ENCODE measurements at places on chromosomes 5 and 9.

- DNase-seq = no peak
Measured at GRCh38 chr5:107483231-107484024, 187.3 kb downstream of the EFNA5 start.

DNA sequence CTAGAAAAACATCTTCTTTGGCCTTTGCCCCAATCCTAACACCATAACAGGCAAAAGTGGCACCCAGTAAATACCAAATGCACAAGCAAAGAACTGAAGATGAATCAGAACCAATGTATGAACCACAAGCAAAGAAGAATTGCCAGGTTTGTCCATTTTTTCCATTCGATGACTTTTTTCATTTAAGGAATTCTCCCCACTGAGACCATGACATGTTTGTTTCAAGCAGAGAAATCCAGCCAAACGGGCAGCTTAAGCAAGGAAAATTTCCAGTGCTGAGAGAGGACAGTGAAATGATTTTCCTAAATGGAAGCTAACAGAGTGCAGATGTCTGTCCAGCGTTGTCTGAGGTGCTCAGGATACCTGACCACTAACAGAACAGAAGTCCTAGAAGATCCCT, 203.7 kb downstream of the ADAMTS12 start:
- no peak for DNase-seq

DNA sequence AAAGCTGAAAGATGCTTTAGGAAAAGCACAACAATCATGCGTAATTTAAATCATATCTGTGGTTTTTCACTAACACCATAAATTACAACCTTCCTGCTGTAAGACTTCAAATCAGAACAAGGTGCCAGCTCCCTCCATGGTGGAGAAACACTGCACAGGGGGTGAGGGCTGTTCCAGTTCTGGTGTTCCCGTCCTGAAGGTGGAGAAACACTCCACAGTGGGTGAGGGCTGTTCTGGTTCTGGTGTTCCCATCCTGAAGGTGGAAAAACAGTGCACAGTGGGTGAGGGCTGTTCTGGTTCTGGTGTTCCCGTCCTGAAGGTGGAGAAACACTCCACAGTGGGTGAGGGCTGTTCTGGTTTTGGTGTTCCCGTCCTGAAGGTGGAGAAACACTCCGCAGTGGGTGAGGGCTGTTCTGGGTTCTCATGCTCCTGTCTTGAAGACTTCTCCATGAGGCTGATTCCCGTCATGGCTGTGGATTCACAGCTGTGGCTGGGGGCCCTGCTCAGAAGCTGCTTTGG, 12.9 kb downstream of the PLEKHG4B start:
- DNase-seq = no peak

GRCh38 chr5:151755383-151755782, 3.0 kb downstream of the ATOX1 start:
- no peak for DNase-seq

DNA sequence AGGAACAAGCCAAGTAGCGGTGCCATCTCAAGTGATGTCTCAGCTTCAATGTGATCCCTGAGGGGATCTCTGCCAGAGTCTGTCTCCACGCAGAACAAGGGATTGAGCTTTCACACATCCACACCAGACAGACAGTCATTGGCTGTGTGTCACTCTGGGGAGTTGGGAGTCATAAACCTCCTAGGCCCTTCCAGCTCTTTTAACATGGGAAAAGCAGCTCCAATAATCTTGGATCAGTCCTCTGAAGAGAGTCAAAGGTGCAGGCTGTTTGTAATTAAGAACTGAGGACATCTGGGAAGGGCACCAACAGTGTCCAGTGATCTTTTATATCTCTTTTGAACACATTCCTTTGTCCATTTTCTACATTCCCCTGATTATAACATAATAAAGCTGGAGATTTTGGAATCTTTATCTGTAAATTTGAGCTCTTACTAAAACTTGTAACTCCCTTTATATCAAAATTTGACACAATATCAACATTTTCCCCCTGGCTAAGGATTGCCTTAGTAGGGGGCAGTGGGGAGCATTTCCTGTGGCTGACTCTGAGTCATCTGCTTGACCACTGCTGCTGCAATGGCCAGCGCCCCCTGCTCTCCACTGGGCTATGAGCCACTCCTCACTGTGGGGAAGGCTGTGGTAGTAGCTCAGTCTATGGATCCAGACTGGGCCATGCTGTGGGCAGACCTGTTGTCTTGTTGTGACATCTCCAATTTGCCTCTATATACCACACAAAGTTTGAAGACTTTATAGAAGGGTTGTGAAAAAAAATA, 284.4 kb downstream of the OSTF1 start:
- DNase-seq = no peak

DNA sequence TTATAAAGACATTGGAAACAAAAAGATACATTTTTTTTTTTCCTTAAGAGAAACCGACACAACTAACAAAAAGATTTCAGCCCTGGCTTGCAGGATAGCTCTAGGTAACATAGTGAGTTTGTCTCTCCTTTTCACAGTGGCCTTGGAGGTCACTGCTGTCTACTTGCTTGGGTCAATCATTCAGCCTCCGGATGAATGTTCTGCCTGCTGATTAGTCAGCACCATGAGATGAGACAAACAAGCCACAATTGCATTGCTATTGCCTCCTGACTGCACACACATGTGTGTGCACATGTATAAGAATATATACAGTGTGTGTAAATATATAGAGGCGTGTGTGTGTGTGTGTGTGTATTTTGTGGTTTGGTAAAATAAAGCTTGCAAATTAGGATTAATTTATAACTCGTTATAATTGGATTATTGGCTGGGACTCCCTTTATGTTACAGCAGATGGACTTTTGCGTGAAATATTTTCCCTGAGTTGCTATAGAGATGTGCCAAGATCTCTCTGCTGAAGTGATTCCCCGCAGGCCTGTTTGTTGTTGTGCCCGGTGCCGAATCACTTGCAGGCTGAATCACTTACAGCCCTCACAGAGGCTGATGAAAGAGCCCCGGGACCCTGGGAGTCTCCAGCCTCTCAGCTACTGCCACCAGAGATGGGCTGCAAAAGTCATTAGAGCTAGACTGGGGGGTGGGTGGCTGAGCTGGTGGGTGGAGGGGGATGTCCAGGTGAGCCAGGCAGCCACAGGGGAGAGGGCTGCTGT, 161.2 kb downstream of the FGF18 start:
- DNase-seq = no peak

DNA sequence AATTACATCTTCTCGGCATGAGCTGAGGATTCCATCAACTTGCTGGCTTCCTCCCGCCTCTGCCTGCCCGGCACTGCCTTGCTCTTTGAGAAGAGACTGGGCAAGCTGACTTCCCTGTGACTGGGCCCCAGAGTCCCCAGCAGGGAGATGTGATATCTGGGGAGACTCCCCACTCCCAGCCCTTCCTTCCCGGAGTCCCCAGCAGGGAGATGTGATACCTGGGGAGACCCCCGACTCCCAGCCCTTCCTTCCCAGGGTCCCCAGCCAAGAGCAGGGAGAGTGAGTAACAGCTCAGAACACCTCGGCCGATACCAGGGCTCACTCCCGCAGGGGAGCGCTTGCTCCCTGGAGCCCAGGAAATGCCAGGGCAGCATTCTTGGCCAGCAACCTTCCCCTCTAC, 90.1 kb upstream of the NEURL1B start:
- no peak for DNase-seq

GRCh38 chr5:125232779-125233230, 486.4 kb upstream of the ZNF608 start:
- DNase-seq = peak; percentile 4

DNA sequence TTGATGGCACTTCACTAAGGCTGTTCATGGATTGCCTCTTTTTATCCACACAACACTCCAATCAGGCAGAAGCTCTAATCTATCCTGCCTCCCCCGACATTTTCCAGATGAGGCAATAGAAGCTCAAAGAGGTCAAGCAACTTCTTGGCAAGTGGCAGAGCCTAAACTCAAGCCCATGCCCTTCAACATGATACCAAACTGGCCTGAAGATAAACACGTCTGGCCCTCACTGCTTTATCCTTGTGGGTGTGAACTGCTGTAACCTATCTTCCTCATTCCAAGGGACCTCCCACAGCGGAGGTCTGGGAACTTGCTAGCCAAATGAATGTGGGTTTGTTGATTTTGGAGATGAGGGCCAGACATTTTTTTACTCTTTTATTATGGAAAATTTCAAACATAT, 9.5 kb downstream of the SLC35A4 start:
- peak; percentile 36 for DNase-seq

GRCh38 chr9:19998153-19998552, 209.3 kb upstream of the SLC24A2 start:
- DNase-seq = no peak

DNA sequence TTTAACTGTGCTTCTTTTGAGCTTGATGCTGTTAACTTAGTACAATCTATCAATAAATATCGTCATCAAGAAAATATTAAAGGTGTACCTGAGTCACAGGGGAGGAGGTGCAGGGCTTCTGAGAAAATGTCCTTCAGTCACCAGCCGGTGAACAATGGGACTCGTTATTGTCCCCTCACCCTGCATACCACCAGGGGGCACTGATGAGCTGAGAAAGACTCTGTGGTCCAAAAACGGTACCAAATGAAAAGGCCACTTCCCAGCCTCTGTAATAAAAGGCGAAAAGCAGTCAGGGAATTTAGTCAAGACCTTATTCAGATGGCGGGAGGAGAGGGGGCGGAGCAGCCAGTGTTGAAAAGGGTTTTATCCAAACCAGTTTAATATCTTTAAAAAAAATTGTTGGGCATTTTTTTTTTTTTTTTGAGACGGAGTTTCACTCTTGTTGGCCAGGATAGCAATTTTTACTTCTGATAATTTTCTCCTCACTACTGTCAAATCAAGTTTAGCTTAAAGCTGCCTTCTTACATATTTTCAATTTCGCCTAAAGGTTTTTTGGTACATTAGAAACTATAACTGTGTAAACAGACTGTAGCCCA, 271.9 kb upstream of the ADAMTS16 start:
- peak; percentile 10 for DNase-seq

GRCh38 chr9:33473643-33474352, at the start of gene NOL6:
TSS of gene NOL6 (minus strand) at chr9:33473924. CDS start at chr9:33473842, 82 bp downstream.
- peak; percentile 99 for DNase-seq

GRCh38 chr5:36152324-36153297, 700 bp downstream of the SKP2 start:
- DNase-seq = peak; percentile 5

DNA sequence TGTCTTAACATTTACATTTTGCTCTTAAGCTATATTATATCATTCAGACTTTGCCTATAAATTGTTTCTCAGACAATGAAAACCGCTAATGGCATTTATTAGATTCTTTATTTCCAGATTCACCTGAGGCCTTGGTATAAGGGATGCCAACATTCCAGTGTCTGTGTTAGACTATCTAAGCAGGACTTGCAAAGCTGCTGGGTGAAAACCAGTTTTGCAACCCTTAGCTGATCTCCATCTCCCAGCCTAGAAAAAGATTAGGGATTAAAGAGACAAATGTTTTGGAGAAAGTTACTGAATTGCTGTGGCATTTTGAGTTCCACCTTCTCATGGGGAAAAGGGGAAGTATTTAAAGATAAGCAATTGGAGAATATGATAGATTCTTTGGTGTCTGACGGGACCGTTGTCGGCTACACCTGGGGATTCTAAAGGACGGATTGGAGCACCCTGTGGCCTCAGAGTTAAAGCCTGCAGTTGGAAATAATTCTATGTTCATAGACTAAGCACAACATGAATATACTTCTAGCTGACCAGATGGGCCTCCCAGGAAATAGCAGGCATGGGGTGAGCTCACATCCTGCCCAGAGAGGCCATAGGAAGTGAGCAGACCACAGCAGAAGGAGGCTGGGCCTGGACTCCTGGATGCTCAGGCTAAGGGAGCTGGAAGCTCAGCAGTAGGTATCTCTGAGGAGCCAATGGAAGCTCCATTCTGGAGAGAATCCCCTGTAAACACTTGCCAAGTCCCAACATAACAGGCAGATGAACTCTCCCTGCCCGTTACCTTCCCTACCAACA, 21.8 kb downstream of the ENTREP1 start:
- DNase-seq = no peak

- DNase-seq = no peak
Measured at GRCh38 chr9:91212596-91213243, 149.0 kb downstream of the AUH start.

DNA sequence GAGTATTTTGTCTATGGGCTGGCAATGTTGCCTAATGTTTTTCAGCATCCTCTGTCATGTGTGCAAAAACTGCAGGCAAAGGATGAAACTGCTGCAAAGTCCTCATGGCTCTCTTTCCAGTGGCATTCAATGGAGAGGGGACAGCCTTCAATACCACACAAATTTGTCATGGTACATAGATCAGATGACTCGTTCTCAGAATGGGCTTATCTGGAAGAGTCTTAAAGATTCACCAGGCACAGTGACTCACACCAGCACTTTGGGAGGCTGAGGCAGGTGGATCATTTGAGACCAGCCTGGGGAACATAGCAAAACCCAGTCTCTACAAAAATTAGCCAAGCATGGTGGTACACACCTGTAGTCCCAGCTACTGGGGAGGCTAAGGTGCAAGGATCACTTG, 5.3 kb downstream of the CDKN2AIPNL start:
- no peak for DNase-seq

DNA sequence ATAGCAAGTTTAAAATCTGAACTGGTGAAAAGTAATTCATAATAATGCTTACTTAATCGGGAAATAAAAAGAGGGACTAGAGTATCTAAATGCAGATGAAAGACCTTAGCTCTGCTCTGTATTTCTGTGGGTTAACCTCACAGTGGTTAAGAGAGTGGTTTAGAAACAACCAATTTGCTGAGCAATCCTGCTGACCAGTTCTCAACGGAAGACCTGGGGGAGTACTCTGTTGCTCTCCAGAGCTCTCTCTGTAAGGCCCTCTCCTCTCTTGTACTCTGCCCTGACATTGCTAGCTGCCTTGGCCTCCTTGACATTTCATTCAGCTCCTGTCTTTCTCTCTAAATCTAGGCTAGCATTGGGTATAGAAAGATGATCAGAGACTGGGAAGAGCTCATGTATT, 1186.6 kb upstream of the SEMA6A start:
- DNase-seq = no peak

GRCh38 chr5:11292648-11293356, 531.8 kb upstream of the DAP start:
- DNase-seq = no peak

GRCh38 chr5:1380011-1380817, 35.3 kb upstream of the CLPTM1L start:
- DNase-seq = peak; percentile 13

DNA sequence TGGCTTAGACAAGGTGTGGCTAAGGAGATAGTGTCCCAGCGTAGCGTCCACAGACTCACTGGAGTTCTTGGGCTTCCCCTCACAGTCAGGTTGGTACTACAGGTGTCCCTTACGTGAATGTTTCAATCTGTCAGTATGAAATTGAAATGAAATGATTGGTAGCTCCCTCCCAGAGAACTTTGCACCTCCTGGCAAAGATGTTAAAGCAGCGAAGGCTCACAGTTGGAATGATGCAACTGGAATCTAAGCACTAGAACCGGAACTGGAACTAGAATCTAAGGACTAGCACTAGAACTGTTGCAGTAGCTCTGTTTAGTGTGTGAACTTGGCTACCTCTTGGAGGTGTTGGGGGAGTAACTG, 1.1 kb downstream of the SLC31A1 start:
- no peak for DNase-seq

GRCh38 chr5:74865256-74865803, 857 bp downstream of the FAM169A start:
- DNase-seq = no peak

DNA sequence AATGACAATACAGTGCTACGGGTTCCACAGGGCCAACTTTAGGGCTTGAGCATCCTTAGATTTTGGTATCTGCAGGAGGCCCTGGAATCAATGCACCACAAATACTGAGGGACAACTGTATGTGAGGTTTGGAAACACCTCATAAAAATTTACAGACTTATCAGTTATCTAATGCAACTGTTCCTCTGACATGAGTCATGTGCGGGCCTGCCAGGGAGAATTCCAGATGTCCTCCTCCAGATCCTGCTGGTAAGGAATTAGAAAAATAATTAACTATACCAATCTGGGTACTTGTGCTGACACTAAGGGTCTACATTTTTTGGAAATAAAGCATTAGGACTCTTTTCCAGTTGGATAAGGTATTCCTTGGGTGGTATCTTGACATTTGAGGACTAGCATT, 333.3 kb downstream of the ARRDC3 start:
- peak; percentile 3 for DNase-seq
